ENCODE measurements at places on chromosomes 7 and 10. TPM values are rescaled to one million over a fixed set of nuclear protein-coding genes. Genes with fewer than 3 reads are reported as not detected.

DNA sequence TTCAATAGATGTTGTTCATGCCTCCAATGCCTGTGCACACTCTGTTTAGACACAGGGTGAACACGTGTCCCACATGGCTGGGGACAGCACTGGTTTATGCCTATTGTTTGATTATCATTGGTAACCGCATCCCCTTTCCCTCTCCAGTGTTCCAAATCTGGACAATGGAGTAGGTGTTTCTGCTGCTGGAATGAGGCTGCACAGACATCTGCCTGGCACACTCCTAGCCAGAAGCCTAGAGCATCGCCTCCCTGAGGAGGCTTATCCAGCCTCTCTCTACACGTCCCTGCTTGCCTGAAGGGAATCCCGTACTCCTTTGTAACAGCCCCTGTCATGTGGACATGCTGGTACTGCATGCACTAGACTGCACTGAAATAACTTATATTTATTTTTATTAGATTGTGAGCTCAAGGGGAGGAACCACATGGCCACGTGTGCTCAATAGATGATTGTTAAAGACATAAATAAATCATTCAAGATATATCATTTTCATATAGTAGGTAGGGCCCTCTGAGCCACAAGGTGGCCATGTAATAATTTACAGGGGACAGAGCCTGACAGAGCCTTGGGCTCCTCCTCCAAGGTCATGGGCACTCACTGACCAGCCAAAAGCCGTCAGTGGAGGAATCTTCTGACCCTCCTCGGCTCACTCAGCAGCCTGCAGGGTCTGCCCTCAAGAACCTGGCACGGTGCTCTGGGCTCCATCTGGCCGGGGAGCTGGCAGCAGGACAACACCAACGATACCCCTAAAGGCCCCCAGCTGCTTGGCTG lies 310.9 kb upstream of the ZNF32 start:
- no peak for DNase-seq

NDUFB2 gene
- 767 TPM for total RNA-seq

GRCh38 chr7:115023219-115023618 lies 101.3 kb downstream of the MDFIC start:
- no peak for DNase-seq

DNA sequence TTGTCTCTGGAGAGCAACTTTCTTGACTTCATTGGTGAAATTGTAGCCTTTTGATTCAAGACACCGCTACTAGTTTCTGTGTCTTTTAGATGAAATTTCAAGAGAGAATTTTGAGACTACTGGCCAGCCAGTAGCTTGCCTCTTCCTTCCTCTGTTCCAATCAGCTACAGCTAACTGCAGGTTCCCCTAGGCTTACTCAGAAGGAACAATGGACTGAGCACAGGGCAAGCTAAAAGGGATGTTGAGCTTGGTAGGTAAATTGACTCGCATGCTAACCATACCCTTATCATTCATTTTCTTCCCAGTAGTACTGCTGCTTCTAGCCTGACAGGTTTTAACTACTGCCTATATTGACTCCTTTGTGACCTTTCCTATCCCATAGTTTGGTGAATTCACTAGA lies 81.1 kb downstream of the RUNDC3B start:
- no peak for DNase-seq

PVRIG gene
- total RNA-seq = not detected

DNA sequence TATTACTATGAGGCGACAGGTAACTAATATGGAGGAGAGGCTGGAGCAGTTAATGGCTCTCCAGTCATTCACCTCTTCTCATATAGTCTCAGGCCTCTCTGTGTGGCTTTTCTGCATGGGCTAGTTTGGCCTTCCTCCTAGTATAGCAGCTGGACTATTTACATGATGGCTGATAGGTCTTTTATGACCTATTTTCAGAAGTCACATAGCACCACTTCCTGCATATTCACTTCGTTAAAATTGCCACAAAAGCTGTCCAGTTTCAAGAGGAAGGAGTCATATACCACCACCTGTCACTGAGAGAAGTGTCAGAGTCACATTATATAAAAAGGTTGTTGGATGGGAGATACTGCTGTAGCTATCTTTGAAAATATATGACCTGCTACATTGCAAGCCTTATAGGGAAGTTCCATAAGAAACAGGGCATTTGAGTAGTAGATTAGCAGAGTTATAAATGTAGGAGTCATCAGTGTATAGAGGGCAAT lies 8.0 kb upstream of the DMTF1 start:
- DNase-seq = no peak

ZNF117 gene
- 2.0 TPM for total RNA-seq

SSC4D gene
- 0.35 TPM for total RNA-seq

GRCh38 chr7:93284908-93285307 lies 52.7 kb downstream of the VPS50 start:
- DNase-seq = no peak

GRCh38 chr10:31808258-31809218 lies 120.1 kb downstream of the ARHGAP12 start:
- DNase-seq = peak; percentile 62

COL26A1 gene
- not detected for total RNA-seq

GPNMB gene
- 74.4 TPM for total RNA-seq

DNA sequence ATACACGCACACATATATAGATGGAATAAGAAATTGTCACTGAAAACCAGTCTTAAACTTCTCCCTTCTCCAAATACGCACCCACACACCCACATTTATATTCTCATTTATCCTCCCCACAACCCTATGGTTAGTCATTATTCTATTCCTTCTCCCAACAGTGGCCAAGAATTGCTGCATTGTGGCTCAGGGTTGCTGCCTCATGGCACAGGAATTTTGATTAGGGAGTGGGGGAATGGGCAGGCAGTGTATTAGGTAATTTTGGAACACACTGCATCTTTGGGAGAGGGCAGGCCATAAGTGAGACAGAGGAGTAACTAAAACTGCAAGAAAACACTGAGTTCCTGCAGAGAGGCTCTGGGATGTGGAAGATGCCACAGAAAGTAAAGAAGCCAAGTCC lies 35.7 kb downstream of the NAPEPLD start:
- no peak for DNase-seq

DNA sequence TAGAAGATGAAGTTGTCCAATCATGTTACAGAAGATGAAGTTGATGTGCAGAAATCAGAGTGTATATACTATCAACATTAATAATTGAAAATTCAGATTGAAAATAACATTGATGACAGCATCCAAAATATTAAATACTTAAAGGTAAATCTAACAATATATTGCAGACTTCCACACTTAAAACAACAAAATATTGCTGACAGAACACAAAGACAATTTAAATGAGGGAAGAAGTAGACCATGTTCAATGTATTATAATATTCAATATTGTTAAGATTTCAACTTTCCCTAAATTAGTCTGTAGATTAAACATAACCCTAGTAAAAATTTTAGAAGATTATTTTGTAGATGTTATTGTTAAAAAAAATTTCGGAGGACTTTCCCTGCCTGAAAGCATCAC lies 151.9 kb downstream of the PON1 start:
- no peak for DNase-seq

PRTFDC1 gene
- total RNA-seq = 5.6 TPM

PDE1C gene
- 35.7 TPM for total RNA-seq

DNA sequence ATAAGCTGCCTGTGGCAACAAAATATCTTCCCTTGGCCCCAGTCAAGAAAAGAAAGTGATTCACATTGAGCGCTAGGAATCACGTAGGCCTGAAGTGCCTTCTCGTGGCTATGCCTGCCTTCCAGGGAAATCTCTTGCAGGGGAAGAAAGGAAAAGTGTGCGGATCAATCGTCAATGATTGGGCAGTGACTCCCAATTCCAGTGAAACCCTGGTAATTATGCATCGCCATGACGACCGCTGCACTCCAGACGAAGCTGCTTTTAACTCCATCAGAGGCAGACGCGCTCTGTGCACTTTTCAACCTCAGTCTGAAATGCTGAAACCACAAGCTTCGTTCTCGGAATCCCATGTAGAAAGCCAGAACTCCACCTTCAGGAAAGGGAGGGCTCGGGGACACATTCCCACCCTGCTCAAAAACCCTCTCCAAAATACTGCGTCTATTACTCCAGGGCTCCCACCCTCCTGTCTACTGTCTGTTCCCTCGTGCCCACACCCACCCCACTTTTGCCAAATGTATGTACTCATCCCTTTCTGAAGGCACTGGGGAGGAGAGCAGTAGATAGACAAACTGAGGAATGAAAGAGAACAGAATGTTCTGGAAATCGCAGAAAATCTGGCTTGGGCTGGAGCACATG lies 24.2 kb upstream of the PRKAG2 start:
- DNase-seq = no peak

GRCh38 chr7:4260867-4261600 lies 421.1 kb upstream of the FOXK1 start:
- DNase-seq = no peak

- no peak for DNase-seq
Measured at GRCh38 chr10:30420266-30420665, 13.7 kb upstream of the MAP3K8 start.

PTCD1 gene
- 5.3 TPM for total RNA-seq

RAMP3 gene
- total RNA-seq = 77.2 TPM
